Activated naive CD4-positive, alpha-beta T cell treated with anti-CD3 and anti-CD28 coated beads for 36 hours (primary cell): ENCODE measurements at places on chromosomes 1 and 21. TPM values are rescaled to one million over a fixed set of nuclear protein-coding genes. Genes with fewer than 3 reads are reported as not detected.

AGT gene
- not detected for total RNA-seq

VWA5B1 gene
- not detected for total RNA-seq

PDC gene
- total RNA-seq = not detected

SZRD1 gene
- total RNA-seq = 179 TPM

LIX1L gene
- 44.3 TPM for total RNA-seq

RPE65 gene
- not detected for total RNA-seq

COL11A1 gene
- total RNA-seq = not detected

C1orf226 gene
- total RNA-seq = 0.12 TPM

CLEC20A gene
- not detected for total RNA-seq

IGSF9 gene
- not detected for total RNA-seq

IKBKE gene
- 7.0 TPM for total RNA-seq

DNA sequence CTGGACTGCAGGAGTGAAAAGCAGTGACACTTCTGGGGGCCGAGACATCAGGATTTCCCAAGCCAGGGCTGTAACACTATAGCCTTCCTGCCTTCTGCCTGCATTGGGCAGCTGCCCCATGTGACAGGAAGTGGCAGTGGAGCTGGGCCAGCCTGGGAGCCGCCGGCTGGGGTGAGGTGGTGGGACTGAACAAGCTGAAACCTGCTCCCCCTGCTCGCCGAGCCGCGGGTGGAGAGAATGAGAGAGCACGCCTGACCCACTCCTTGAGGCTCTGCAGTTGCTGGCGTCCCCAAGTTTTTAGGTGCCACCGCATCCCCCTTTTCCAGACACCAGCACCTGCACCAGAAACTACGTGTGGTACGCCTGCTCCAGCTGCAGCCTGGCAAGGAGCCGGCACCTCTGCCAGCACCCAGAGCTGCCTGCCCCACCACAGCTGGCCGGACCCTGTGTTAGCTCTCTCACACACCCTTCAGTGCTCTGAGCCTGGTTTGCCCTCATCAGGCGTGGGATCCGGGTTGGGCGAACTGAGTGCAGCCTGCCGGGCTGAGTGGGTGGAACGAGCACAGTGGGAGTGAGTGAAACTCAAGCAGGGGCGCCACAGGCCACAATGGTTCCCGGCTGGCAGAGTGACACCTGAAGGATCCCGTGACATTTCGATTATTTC, 119.4 kb downstream of the AKT3 start:
- no peaks in the 10 kb centered on the region for H3K27me3 ChIP-seq
- DNase-seq = no peak
- H3K27ac ChIP-seq = no peak overlapping the region

- H3K36me3 ChIP-seq = no peaks in the 10 kb centered on the region
- no peak for DNase-seq
- peaks cover 11% of the 10 kb centered on the region for H3K4me1 ChIP-seq
- H3K4me3 ChIP-seq = no peak overlapping the region
- H3K27ac ChIP-seq = no peak overlapping the region
Observed at GRCh38 chr21:45724345-45724961, 80.9 kb downstream of the PCBP3 start.

GRCh38 chr1:87392248-87393192, 63.8 kb downstream of the LMO4 start:
- no peak overlapping the region for H3K4me3 ChIP-seq
- peaks cover 4% of the 10 kb centered on the region for H3K27me3 ChIP-seq
- no peak for DNase-seq

DNA sequence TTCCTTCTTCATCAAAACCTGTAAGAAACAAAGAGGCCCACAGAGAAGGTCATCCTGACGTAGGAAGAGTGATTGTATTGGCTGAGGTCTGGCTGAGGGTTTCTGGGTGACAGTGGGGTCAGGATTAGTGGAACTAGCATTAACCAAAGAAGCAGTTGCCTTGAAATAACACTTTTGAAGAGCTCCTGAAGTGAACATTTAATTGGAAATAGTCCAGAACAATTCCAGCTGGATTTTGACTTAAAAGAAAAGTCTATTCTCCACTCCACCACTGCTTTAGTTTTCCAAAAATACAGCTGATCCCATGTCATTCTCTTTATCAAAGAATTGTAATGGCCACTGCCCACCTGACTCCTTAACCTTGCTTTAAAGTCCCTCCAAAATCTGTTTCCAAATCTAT, 27.7 kb downstream of the CASQ2 start:
- no peak for DNase-seq
- no peaks in the 10 kb centered on the region for H3K4me1 ChIP-seq
- no peak overlapping the region for H3K27ac ChIP-seq
- no peaks in the 10 kb centered on the region for H3K27me3 ChIP-seq

DNA sequence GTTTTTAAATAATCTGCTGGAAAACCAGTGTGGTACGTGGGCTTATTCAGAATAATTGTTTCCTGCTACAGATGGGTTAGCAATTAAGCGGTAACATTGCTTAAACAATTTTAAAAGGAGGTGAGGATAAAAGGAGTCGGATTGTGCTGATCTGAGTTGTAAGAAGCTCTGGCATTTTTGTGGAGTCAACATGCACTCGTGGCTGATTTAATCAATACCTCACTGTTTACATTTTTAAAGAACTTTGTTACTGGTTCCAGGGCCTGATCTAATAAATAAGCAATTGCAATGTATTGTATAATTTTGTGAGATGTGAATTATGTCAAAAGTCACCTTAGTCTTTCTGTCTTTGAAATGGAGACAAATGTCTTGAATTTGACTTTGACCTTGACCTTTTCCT, 474.0 kb downstream of the SETD4 start:
- H3K4me3 ChIP-seq = no peak overlapping the region
- DNase-seq = no peak
- H3K4me1 ChIP-seq = peaks cover 11% of the 10 kb centered on the region
- H3K27me3 ChIP-seq = peaks cover 5% of the 10 kb centered on the region
- no peaks in the 10 kb centered on the region for H3K36me3 ChIP-seq

GRCh38 chr1:109479311-109479710, 4.4 kb upstream of the ATXN7L2 start:
- no peaks in the 10 kb centered on the region for H3K36me3 ChIP-seq
- peaks cover 7% of the 10 kb centered on the region for H3K27me3 ChIP-seq
- DNase-seq = no peak
- no peak overlapping the region for H3K27ac ChIP-seq
- no peak overlapping the region for H3K4me3 ChIP-seq

DNA sequence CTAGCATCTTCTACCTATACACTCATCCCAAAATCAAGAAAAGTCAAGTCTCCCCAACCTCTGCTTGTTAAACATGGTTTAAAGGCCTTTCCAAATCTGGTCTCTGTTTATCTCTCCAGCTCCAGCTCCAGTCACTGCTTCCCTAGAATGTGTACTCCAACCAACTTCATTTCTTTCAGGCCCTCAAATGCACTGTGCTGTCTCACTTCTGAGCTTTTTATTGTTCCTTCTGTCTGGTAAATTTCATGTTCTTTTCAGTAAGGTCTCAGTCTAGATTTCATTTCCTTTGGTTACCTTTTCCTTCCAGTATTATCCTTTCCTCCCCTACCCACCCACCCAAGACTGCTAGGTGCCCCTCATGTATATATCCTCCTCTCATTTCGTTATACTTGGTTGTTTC, 3.7 kb downstream of the COL24A1 start:
- no peak overlapping the region for H3K4me3 ChIP-seq
- peaks cover 33% of the 10 kb centered on the region for H3K27me3 ChIP-seq
- H3K36me3 ChIP-seq = no peaks in the 10 kb centered on the region
- no peak for DNase-seq
- H3K4me1 ChIP-seq = peaks cover 2% of the 10 kb centered on the region
- no peak overlapping the region for H3K27ac ChIP-seq

DNA sequence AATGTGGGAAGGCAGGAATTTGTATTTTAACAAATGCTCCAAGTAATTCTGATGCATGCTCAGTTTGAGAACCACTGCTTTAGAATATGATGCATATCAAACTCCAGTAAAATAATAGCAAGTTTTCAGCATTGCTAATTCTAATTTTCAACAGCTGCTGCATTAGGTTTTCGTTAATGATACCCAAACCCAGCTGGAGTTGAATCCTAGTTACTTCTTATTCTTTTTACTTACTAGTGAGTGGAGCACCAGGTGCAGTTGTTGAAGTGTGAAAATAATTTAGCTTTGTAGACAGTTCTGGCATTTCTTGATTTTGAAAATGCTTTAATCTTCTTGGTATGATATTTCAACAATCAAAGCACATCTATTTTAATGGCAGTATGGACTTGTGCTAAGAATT, 138.5 kb downstream of the HS2ST1 start:
- H3K27me3 ChIP-seq = no peaks in the 10 kb centered on the region
- peaks cover 12% of the 10 kb centered on the region for H3K4me1 ChIP-seq
- no peak overlapping the region for H3K27ac ChIP-seq
- no peak overlapping the region for H3K4me3 ChIP-seq

GRCh38 chr1:160705742-160706141, 5.9 kb downstream of the CD48 start:
- no peaks in the 10 kb centered on the region for H3K27me3 ChIP-seq
- peaks cover 56% of the 10 kb centered on the region for H3K4me1 ChIP-seq

- no peaks in the 10 kb centered on the region for H3K27me3 ChIP-seq
- H3K36me3 ChIP-seq = peaks cover 7% of the 10 kb centered on the region
- no peak for DNase-seq
- H3K4me3 ChIP-seq = no peak overlapping the region
- H3K27ac ChIP-seq = no peak overlapping the region
Observed at GRCh38 chr1:53337499-53337898, 9.6 kb upstream of the LRP8 start.

GRCh38 chr1:76940571-76941335, 73.5 kb downstream of the ST6GALNAC5 start:
- no peaks in the 10 kb centered on the region for H3K4me1 ChIP-seq
- no peaks in the 10 kb centered on the region for H3K36me3 ChIP-seq
- no peak overlapping the region for H3K4me3 ChIP-seq
- no peaks in the 10 kb centered on the region for H3K27me3 ChIP-seq
- no peak overlapping the region for H3K27ac ChIP-seq

GRCh38 chr1:214404571-214405213, 123.7 kb downstream of the SMYD2 start:
- no peaks in the 10 kb centered on the region for H3K27me3 ChIP-seq
- no peak for DNase-seq
- H3K4me3 ChIP-seq = no peak overlapping the region
- H3K27ac ChIP-seq = peak overlapping the region; percentile 5
- no peaks in the 10 kb centered on the region for H3K36me3 ChIP-seq
- peaks cover 7% of the 10 kb centered on the region for H3K4me1 ChIP-seq

DNA sequence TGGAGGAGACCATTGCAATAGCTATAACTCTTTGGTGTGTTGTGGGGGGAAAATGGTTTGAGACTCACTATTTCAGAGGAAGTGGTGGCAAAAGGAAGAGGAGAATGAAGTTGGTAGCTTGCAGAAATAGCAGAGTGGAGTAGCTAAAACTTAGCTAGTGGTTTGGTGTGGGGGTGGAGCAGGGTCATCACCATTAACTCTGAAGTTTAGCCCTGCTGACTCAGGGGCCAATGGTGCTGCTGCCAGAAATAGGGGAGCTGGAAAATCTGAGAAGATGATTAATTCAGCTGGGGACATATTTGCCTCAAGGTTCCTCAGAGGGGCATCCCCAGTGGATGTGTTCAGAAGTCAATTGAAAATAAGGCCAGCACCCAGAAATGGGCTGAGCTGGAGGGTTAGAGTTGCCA, 65.4 kb downstream of the RUNX1 start:
- DNase-seq = peak; percentile 80
- H3K4me1 ChIP-seq = peaks cover 85% of the 10 kb centered on the region
- H3K27ac ChIP-seq = peak overlapping the region; percentile 84
- H3K4me3 ChIP-seq = peak overlapping the region; percentile 41

GRCh38 chr21:35057428-35057827, 8.3 kb upstream of the RUNX1 start:
- no peak overlapping the region for H3K4me3 ChIP-seq
- no peaks in the 10 kb centered on the region for H3K36me3 ChIP-seq
- no peak overlapping the region for H3K27ac ChIP-seq
- no peak for DNase-seq
- H3K4me1 ChIP-seq = peaks cover 36% of the 10 kb centered on the region

DNA sequence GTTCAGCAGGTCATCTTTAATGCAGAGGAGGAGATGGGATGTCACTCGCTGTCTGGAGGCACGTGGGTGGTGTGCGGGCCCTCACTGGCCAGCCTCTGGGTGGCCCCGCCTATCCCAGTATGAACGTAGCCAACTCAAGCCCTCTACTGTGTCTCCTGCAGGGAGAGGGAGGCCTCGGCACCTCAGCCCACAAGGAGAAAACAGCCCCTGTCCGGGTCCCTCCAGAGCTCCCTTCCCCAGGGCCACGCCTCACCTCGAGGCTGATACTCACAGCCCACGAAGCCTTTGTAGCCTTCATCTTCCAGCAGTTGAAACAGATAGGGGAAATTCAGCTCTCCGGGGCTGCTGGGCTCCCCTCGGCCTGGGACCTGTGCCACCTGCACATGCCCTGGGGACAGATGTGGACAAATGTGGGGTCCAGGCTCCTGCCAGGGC, 2.6 kb downstream of the HYI start:
- H3K27ac ChIP-seq = no peak overlapping the region
- DNase-seq = no peak
- peaks cover 13% of the 10 kb centered on the region for H3K4me1 ChIP-seq
- H3K36me3 ChIP-seq = peaks cover 24% of the 10 kb centered on the region

- peaks cover 22% of the 10 kb centered on the region for H3K36me3 ChIP-seq
- peaks cover 42% of the 10 kb centered on the region for H3K4me1 ChIP-seq
- H3K27me3 ChIP-seq = no peaks in the 10 kb centered on the region
- peak overlapping the region; percentile 92 for H3K27ac ChIP-seq
Observed at GRCh38 chr1:67683766-67684525, 1.1 kb upstream of the GADD45A start.
